ENCODE measurements at places on chromosomes 12 and 14.

GRCh38 chr12:14681625-14682024 lies 14.8 kb downstream of the GUCY2C start:
- no peak for DNase-seq

GRCh38 chr12:26580619-26581018 lies 252.4 kb downstream of the ITPR2 start:
- DNase-seq: no peak

- DNase-seq: no peak
These were observed 185.8 kb upstream of the NUDT4 start for GRCh38 chr12:93191956-93192355.

- no peak for DNase-seq
These were observed 7.4 kb upstream of the TESPA1 start for GRCh38 chr12:54991991-54992375.

GRCh38 chr14:54329082-54329695 lies 67.6 kb upstream of the CDKN3 start:
- DNase-seq: no peak

DNA sequence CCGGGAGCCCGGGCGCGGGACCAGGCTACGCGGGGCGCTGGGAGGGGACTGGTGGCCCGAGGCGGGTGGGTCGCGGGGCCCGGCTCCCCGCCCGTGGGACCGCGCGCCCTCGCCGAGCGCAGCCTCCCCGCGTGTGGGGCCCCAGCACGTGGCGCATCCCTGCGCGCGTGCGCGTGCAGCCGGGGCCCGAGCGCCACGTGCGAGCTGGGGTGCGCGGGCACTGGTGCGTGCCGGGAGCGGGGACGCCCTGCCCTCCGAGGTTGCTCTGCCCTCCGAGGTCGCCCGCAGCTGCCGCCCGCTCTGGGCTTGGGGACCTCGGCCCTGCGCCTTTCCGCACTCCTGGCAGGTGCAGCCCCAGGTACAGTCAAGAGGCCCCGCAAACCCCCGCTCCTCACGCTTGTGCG lies 365 bp upstream of the CCDC88C start:
- DNase-seq: peak; percentile 70

- peak; percentile 77 for DNase-seq
These were observed 92.0 kb downstream of the SCARB1 start for GRCh38 chr12:124771462-124772288.

GRCh38 chr12:6696690-6697583 lies 3.7 kb downstream of the PIANP start:
- DNase-seq: peak; percentile 25

GRCh38 chr12:132393991-132394949 lies 64.9 kb upstream of the GALNT9 start:
- no peak for DNase-seq

- no peak for DNase-seq
These were observed 205.4 kb downstream of the RASSF9 start for GRCh38 chr12:85630851-85631250.

- no peak for DNase-seq
These were observed 1031.7 kb upstream of the FBXO33 start for GRCh38 chr14:40463886-40464285.

- no peak for DNase-seq
These were observed 1400.9 kb upstream of the FLRT2 start for GRCh38 chr14:84129007-84129406.

DNA sequence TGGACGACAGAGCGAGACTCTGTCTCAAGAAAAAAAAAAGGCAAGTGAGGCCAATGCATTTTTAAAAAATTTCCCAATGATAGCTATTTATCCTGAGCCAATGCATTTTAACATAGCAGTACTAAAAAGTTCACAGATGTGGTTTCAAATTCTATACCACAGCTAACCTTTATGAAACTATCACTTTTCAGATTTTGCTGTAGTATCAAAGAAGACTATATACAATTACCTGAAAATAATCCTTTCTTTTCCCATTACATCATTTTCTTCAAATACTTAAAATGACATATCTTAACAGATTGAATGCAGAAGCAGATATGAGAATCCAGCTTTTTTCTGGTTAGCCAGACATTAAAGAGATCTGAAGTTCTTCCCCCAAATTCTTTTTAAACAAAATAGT lies 13.2 kb downstream of the ATF7 start:
- DNase-seq: no peak

- no peak for DNase-seq
These were observed 23.4 kb downstream of the SYNDIG1L start for GRCh38 chr14:74402401-74403251.

DNA sequence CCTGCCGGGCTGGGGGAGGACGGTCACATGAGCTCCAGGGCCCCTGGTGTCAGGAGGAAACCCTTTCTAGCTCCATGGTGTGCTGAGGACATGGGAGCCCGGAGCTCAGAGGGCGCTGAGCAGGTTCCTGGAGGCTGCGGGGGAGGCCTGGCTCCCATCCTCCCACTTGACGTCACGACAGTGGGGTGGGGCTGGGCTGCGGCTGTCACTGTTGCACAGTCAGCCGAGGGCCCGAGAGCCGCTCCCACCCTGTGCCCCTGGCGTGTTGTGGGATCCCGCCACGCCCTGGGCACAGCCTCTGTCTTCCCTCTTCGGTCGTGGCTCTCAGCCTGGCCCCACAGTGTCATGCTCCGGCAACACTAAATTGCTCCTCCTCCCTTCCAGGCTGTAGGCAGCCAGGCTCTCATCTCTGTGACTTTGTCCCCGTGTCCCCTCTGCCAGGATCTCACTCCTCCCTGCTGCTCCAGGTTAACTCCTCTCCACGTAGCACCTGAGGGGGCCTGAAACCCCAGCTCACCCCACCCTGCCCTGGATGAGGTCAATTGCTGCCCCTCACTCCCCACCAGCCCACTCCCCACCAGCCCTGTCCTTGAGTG lies 33.0 kb downstream of the BEGAIN start:
- peak; percentile 61 for DNase-seq

- DNase-seq: peak; percentile 78
These were observed 76.0 kb downstream of the VCPKMT start for GRCh38 chr14:50040401-50040775.

DNA sequence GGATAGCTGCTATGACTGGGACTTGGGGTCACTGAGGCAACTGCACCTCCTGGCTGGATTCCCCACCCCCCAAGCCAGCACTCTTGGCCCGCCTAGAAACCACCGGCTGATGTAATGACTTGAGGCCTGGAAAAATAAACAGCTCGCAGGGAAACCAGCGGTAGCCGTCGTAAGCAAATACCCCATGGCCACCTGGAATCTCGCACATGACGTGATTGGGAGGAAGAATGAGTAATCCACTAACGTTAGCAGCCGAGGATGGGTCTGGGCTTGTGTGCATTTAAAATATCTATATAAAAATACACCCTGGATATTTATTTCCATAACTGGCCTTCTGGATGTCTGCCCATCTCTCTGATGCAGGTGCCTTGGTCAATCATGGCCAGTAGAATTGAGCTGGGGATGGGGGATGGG lies 120.1 kb downstream of the SMOC1 start:
- no peak for DNase-seq

GRCh38 chr14:101627915-101628262 lies 66.6 kb downstream of the DIO3 start:
- no peak for DNase-seq

GRCh38 chr14:71372411-71372838 lies 465.2 kb downstream of the PCNX1 start:
- DNase-seq: no peak

GRCh38 chr12:21323736-21324135 lies 11.0 kb downstream of the SLCO1A2 start:
- no peak for DNase-seq

- DNase-seq: no peak
These were observed 1.0 kb upstream of the CLIP1 start for GRCh38 chr12:122423258-122424165.

GRCh38 chr12:31508436-31509150 lies 82.3 kb downstream of the DENND5B start:
- DNase-seq: no peak

DNA sequence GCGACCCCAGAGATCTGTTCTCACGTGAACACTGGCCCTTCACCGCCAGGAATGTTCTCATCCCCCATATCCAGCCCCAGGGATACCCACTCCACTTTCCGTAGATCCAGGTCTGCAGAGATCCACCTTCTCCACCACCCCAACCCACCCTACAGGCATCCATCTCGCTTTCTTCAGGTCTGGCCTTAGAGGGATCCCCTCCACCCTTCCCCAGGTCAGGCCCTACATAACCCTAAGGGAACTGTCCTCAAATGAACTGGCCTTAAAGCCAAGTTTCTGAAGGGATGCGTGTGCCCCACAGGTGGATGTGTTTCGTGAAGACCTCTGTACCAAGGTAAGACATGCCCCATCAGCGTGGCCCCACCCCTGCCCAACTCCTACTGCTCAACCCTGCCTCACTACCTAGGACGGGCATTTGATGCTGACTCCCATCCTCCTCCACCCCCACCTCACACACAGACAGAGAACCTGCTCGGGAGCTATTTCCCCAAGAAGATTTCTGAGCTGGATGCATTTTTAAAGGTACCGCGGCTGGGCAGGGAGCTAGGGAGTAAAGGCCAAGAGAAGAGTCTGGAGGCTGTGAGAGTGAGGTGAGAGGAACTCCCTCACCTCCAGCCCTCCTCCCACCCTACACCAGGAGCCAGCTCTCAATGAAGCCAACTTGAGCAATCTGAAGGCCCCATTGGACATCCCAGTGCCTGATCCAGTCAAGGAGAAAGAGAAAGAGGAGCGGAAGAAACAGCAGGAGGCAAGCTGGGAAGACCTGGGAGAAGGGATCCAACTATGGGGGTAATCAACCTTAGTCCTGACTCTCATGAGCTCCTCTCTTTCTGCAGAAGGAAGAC lies 912 bp downstream of the PSME1 start:
- DNase-seq: no peak

DNA sequence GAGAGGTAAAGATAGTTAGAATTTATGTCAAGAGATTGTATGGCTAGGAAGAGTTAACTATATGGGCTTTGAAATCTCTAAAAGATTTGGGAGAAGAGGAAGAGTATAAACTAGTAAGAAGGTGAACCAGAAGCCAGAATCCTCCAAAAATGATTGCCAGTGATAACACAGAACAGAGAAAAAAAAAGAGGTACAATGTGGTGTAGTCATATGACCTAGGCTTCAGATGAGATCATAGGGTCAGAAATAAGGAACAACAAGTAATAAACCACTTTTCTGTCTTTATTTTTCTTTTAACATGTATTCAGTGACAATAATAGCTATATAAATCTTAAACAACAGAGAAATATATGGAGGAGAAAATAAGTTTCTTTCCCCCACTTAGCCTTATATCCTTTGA lies 2.0 kb upstream of the NECAP1 start:
- no peak for DNase-seq

- no peak for DNase-seq
These were observed 34.7 kb upstream of the ADAMTS20 start for GRCh38 chr12:43586646-43587245.

DNA sequence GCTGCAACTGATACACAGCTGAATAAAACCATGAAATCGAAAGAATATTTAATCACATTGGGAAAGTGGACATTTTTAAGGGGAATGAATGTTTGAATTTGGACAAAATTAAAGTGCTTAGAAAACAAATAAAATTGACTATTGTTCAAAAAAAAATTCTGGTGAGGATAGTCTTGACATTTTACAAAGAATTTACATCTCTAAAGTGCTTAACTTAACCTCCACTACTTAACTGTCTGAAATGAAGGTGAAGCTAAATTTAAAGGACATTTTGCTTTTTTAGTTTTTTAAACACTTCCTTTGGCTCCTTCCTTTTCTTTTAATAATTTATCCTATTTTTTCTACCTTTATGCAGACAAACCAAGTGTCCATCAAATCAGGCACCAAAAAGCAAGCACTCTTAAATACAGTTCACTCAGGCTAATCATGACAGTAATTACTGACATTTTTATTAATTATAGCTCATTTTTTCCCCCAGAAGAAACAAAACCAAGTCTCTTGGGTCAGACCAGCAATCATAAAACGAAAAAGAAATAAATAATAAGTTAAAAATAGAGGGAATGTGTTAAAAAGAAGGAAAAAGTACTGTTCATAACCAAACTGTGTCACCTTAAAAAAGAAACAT lies 5.7 kb upstream of the CCND2 start:
- no peak for DNase-seq

- DNase-seq: no peak
These were observed 25.3 kb upstream of the BCAT1 start for GRCh38 chr12:24974216-24974615.

DNA sequence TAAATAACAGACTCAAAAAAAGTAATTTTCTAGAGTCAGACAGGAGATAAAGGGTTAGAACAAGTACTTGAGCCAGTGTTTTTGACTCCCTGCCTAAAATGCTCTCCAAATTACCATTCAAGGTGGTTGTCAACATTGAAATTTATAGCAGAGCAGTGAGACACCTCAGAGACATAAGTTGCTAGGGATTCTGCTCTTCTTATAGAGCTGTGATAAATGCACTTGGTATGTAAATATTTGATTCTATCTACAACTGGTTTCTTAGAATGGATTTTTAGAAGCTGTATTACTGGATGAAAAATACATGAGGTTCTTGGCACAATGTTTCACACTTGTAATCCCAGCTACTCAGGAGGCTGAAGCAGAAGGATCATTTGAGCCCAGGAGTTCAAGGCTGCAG lies 83.9 kb upstream of the OSBPL8 start:
- no peak for DNase-seq

DNA sequence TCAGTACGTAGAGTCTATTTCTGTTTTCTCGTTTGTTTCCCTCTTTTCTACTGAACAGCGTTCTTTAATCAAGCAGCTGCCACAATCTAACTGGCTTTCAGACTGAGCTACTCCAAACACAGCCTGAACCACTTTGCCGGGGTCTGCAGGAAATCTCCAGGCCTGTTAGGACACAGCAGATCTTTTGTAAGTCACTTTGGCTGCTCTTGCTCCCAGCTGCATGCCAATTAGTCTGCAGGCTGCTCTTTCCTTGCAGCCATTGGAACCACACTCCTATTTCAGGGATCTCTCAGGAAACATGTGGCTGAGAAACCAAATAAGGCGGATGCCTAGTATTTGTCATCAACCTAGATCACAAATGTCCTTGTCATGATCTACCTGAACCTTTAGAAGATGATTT lies 73.6 kb downstream of the TMTC1 start:
- no peak for DNase-seq

GRCh38 chr12:14984766-14985285 lies 12.0 kb downstream of the PDE6H start:
- no peak for DNase-seq

GRCh38 chr12:46843811-46844210 lies 18.0 kb upstream of the SLC38A4 start:
- no peak for DNase-seq
